ENCODE measurements at places on chromosomes 3 and 15.

- peak; percentile 45 for DNase-seq
Observed at GRCh38 chr3:142976621-142977398, 13.3 kb upstream of the PAQR9 start.

DNA sequence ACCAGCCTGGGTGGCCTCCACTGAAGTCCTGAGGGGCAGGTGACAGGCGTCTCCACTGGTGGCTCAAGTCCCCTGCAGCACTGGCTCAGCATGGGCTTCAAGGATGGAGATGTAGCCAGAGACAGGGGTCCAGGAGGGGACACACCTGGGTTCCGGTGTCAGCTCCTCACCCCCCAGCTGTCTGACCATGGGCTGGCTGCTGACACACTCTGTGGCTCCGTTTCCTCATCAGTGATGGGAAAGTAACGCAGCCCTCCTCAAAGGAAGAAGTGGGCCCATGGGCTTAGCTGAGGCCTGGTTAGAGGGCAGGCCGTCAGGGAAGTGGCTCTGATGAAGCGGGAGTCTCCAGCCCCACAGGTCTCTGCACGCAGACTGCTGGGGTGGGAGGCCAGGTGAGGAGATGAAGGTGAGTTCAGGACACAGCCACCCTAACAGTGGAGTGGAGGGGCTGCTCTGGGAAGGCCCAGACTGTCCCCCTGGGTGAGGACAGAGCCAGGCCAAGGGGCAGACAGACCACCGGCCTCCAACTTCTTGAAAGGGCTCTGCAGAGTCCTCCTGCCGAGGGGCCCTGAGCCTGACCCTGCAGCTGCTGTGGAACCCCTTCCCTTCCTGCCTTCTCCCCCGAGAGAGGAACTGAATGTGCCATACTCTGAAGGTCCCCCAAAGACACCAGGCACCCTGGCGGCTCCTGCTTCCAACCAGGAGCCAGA, 24.0 kb downstream of the PSTPIP1 start:
- no peak for DNase-seq

GRCh38 chr3:53147903-53148400, 13.1 kb upstream of the PRKCD start:
- DNase-seq: no peak

GRCh38 chr3:100581650-100582049, 27.8 kb upstream of the ADGRG7 start:
- DNase-seq: no peak

Measured in left colon (tissue), 2 donors.